ENCODE measurements at places on chromosomes 2 and 18.

DNA sequence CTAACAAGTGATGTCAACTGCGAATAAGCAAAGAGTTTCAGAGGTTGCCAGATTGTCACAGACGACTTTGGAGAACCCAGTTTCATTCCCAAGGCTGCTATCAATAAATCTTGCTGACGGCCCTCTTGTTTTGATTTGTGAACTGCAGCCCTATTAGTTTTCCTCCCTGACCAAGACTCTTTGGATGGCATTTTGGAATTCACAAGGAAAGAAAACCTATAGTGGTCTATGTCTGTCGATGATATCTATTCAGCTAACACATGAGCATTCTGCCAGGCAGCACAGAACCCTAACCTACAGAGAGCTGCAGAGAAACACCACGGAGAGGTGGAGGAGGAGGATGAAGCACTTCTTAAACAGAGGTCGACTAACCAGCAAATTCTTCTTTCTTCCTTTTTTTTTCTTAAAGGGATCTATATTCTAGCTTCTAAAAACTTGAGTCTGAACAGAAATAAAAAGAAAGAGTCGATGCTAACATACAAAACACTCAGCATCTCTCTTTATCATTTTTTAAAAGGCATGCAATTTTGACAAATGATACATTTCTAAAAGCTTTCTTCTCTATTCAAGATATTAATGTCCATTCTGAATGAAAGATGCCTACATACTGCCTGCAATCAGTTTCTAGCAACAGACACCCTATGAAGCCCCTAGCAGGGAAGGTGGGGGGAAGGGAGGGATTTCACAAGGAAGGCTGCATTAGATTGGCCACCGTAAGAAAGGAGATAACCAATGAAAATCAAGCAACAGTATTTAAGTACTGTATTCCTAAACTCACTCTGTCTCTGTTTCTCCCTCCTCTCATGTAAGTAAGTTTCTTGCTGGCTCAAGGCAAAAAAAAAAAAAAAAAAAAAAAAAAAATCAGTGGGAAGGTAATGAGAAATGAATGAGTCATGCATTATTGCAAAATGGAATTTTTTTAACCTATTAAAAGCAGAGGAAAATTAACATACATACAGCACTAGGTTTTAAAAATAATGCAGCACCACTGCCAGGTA is 83.0 kb upstream of the CHRNA1 start:
- no peak for DNase-seq

DNA sequence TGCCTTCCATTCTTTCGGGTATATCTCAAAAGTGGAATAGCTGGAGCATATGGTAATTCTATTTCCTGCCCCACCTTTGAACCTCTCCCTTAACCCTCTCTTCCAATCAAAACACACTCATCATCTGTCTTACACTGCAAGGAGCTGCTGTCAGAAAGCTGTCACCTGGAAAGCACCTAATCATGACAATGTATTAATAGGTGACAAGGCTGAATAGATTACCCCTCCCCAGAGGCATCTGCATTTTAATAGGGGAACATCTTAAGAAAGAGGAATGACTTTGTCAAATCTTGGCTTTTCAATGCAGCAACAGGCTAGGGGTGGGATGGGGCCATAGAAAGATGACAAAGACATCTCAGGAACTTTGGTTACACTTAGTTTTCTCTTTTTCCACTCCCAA is 41.3 kb downstream of the CHMP3 start:
- DNase-seq = no peak

GRCh38 chr18:55927831-55928230 is 339.8 kb upstream of the TCF4 start:
- DNase-seq = no peak

DNA sequence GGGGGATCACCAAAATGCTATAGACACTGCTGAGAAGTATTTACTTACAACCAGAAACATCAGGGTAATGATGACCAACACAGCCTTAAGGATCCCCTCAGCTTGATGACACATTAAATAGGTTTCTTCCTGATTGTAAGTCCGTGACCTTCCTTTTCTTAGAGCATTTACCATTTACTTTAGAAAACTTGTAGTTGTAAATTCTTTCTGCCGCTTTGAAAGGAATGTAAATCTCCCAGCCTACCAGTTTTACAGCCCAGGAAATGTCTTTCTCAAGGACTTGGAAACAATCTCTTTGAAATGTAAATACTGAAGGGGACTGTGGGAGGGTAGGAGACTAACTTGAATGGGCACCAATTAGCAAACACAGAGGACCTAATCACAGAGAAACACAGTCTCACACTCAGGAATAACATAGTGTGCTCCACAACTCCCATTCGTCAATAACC is 278.6 kb downstream of the DSC3 start:
- no peak for DNase-seq

DNA sequence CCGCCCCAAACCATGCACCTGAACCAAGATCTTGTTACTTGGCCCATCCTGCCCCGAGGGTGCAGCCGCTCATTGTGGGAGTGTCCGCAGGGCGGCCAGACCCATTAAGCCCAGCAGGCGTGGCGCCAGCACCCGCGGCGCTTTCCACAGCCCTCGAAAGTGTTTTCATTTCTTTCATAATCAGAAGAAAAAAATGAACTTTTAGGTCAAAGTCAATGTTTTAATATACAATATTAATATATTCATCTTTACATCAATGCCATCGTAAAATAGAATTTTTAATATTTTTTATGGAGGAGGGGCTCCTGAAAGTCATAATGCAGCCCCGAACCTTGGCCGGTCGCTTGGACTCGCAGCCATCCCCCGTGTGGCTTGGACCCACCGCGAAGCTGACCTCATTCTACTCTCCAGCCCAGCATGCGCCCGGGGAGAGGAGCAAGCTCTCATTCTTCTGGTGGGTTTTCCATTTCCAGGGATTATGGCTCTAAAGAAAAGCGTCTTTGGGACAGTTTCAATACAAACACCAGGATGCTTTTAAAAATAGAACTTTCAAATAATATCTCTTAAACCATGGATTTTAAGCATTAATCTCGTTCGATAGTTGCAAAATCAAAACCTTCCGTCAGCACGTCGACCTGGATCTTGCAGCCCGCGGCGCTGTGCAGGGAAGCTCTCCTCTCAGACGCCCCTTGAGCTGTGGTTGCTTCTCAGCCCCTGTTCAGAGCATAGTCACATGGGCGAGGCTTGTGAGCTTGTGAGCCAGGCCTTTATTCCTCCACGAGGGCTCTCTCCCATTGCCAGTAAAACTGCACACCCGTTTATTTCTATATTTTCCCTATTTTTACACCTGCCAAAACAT is 17.2 kb upstream of the ASB1 start:
- no peak for DNase-seq

DNA sequence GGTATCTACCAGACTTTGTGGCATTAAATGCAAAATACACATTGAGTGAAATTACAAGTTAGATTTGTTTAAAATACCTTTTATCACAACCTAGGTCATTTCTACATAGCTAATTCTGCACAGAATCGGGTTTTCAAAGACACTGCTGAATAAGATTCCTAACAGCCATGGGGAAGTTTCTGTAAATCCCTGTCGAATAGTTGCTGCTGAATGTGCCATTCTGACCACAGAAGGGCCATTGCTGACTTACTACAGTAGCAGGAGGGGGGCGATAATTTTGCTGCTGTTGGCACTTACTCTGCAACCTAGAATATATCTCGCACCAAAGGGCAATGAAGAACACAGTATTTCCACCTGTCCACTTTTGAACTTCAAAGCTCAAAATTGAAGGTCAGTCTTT is 232.8 kb downstream of the TCF4 start:
- DNase-seq = no peak

DNA sequence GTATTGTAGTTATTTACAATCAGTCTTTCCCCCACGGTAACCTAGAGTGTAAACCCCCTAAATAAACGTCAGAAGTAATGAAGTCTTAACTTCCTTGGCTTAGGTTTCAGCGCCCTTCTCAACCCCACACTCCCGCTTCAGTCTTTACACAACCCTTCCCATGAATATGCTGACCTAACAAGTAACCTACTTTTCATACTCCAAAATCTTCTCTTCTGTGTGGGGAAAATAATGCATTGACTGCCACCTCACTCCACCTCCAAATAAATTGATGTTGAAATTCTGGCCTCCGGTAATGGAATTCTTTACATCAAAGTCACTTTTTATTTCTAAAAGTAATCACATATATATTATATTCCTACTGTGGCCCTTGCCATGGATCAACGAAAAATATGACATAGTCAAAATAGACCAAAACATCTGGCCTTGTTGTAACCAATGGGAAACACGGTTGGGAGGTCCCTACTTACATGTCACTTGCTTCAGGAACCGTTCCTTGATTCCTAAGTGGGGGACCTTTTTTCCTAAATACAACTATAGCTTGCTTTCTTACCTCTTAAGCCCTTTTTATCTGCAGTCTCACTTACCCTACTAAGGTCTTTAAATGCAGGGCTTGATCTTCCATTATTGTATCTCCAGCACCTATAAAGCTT is 961 bp downstream of the GEN1 start:
- no peak for DNase-seq

- DNase-seq = no peak
Measured at GRCh38 chr2:33090553-33091134, 143.9 kb downstream of the LTBP1 start.

GRCh38 chr2:69950241-69950640 is 11.2 kb downstream of the ASPRV1 start:
- DNase-seq = no peak

DNA sequence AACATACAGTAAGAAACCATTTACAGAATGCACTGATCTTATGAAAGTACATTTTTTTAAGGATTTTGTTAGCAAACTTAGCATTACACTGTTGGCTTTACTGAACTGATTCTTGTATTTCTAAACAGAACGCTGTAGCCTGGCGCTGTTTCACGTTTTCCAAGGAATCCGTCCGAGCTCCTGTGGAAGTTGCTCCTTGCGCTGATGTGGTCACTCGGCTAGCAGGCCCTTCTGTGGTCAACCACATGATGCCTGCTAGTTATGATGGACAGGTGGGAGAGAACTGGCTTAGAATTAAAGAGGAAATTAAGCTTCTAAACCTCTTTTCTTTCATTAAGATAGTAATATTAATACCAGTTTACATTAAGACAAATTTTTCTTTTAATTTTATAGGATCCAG is 76.8 kb downstream of the CEP192 start:
- DNase-seq = no peak

- DNase-seq = no peak
Measured at GRCh38 chr18:45012286-45012685, 331.6 kb downstream of the SETBP1 start.

- DNase-seq = no peak
Measured at GRCh38 chr2:222998459-222998858, 53.5 kb upstream of the KCNE4 start.

DNA sequence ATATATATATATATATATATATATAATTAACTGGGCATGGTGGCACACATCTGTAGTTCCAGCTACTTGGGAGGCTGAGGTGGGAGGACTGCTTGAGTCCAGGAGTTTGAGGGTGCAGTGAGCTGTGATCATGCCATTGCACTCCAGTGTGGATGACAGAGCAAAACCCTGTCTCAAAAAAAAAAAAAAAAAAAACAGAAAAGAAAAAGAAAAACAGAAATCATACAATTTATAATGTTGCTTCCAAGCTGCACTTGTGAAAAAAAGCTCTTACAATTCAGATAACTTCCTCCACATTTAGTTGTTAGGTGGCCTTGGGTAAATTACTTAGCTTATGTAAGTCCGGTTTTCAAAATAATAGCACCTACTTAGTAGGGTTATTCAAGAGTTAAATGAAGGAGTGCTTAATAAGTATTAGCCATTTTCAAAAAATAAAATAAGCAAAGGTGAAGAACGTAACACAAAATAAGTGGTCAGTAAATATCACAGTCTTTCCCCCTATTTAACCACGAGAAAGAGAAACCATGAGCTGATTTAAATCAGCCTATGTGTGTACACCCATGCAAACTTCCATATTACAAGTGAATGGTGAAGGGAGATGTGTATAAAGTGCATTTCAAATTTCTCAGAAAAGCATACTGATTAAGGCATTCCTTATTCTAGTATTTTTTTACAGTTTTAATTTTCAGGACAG is 2.3 kb downstream of the WIPF1 start:
- DNase-seq = peak; percentile 51

- no peak for DNase-seq
Measured at GRCh38 chr18:71405169-71405809, 1116.4 kb downstream of the SOCS6 start.

GRCh38 chr2:180227461-180227860 is 220.4 kb upstream of the CWC22 start:
- no peak for DNase-seq

DNA sequence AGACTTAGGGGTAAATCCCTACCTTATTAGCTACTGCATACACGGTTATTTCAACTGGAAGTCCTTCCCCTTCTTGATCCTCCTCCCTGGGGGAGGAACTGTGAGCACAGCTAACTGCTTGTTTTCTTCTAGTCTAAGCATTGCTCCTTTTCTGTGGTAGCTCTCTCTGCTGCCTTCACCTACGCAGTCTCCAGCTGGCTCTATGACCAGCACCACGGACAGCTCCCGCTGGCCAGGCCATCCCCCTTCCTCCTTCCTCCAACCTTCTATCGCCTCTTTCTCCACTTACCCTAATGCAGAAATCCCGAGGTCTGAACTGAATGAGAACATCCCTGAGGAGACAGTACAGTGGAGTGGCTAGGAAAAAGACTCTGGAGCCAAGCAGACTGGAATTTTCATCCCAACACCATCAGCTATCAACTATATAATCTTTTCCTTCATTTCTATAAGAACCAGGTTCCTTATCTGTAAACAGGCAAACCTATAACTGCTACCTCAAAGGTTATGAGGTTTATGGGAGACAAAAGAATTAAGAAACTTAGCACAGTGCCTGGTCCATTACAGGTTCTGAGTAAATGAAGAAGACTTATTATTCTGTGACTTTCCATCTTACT is 4.7 kb upstream of the CFAP65 start:
- no peak for DNase-seq

GRCh38 chr2:160339726-160340125 is 139.7 kb upstream of the ITGB6 start:
- no peak for DNase-seq

DNA sequence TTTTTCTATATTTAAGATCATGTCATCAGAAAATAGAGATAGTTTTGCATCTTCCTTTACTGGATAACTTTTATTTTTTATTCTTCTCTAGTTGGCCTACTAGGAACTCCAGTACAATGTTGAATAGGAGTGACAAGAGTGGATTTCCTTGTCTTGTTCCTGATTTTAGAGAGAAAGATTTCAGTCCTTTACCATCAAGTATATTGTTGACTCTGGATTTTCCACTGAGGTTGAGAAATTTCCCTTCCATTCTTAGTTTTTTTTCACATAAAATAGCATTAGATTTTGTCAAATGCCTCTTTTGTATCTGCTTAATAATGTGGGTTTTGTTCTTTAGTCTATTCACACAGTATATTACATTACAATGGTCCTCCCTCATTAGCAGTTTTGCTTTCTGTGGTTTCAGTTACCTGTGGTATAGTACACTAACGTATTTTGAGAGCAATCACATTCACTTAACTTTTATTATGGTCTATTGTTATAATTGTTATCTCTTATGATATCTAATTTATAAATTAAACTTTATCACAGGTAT is 105.5 kb downstream of the THADA start:
- DNase-seq = no peak

DNA sequence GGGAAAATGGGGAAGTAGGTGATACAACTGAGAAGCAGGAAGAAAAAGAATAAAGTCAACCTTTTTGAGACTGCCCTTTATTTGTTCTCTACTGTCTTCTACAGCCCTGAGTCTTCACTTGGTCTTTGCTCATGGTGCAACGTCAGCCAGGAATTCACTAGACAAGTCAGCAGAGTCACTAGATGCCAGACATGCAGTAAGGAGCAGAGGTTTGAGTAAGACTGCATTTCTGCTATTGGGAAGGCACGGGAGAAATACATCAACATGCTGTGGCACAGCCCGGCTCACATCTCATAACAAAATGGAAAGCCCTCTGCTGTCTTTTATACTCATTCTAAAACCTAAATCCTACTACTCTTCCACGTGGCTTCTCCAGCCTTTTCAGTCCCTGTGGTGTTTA is 67.1 kb downstream of the PRELID3A start:
- DNase-seq = no peak

Data from CD4-positive, alpha-beta T cell treated with Interleukin-4 for 4 hours (primary cell).